ENCODE measurements at places on chromosomes 2 and 18.

DNA sequence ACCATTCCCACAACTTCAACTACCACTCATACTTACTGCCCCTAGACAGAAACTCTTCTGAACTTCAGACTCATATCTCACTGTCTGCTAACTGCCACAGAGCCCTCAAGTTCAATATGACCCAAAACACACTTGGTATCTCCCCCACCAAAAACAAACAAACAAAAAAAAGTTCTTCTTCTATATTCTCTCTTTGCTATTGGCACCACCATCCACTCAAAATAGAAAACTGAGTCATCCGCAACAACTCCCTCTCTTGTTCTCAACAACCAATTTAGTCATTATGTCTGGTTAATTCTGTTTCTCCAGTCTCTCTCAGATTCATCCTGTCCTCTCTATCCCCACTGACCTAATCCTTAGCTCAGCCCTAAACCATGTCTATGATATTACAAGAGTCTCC, 7.2 kb upstream of the DCTN1 start:
- no peak for DNase-seq

GRCh38 chr18:10927286-10927992, 221.9 kb downstream of the PIEZO2 start:
- no peak for DNase-seq

- no peak for DNase-seq
Measured at GRCh38 chr18:56402872-56403516, 235.4 kb downstream of the TXNL1 start.

- no peak for DNase-seq
Measured at GRCh38 chr2:9949239-9949991, 2.1 kb upstream of the GRHL1 start.

GRCh38 chr2:17441055-17441771, 77.0 kb downstream of the RAD51AP2 start:
- no peak for DNase-seq

DNA sequence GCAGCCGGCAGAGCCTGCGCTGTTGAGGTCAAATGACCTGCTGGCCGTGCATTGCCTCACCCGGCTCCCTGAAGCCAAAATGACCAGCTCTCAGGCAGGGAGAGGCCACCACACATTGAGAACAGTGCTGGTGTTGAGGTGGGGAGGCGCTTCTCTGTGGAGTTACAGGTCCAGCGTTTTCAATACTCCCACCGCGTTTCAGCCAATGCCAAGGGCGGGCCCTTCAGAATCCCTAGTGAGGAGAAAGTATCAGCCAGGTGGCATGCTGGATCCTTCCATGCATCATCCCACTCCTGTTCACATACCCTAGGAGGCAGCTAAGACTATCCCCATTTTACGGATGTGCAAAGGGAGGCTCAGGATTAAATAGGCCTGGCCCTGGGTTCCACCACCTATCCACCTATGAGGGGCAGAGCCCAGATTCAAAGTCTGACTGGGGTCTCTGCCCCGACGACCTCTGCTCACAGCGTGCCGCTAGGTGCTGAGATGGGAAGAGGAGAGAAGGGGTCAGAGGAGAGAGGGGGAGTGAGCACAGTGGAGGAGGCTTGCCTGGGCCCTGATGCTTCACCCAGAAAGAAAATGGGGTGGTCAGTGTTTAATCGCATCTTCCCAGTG, 137.6 kb upstream of the ID2 start:
- DNase-seq: no peak

- DNase-seq: no peak
Measured at GRCh38 chr2:161042990-161043625, 117.1 kb upstream of the TANK start.

- no peak for DNase-seq
Measured at GRCh38 chr2:162234620-162235462, 8.4 kb downstream of the FAP start.

DNA sequence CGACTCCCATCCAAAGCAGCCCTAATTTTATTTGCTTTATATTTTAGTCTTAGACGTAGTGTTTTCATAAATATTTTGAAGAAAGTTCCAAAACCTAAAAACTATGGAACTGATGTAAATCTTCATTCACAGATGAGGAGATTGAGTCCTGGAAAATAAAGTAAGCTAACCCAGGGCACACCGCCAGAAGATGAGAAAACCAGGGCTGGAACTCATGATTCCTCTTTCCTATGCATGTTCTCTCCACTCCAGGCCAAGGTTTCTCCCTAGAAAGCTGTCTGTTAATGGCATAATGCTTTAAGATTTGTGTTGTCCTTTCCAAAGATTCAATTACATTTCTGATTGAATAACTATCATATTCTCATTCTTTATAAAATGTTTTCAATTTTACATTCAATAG, 78.4 kb upstream of the ZC3H15 start:
- no peak for DNase-seq

- no peak for DNase-seq
Measured at GRCh38 chr2:1477196-1478040, 64.2 kb downstream of the TPO start.

GRCh38 chr2:151900331-151900730, 72.1 kb upstream of the ARL5A start:
- DNase-seq: no peak

DNA sequence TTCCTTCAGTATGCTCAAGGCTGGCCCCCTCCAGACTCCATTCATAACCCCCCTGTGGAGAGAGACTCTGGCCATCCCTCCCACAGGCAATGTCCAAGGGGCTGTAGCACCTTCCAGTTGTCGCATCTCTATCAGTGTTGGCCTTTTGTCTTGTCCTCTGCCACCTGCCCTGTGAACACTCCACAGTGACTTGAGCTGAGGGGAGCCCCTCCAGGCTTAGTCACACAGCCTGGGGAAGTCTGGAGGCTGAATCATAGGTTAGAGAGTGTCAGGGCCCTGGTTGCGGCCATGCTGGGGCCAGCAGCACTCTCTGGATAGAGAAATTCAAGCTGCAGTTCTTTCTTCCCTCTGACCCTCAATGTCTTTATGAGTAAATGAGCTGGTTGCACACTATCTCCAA, 64.7 kb downstream of the GYPC start:
- DNase-seq: no peak

DNA sequence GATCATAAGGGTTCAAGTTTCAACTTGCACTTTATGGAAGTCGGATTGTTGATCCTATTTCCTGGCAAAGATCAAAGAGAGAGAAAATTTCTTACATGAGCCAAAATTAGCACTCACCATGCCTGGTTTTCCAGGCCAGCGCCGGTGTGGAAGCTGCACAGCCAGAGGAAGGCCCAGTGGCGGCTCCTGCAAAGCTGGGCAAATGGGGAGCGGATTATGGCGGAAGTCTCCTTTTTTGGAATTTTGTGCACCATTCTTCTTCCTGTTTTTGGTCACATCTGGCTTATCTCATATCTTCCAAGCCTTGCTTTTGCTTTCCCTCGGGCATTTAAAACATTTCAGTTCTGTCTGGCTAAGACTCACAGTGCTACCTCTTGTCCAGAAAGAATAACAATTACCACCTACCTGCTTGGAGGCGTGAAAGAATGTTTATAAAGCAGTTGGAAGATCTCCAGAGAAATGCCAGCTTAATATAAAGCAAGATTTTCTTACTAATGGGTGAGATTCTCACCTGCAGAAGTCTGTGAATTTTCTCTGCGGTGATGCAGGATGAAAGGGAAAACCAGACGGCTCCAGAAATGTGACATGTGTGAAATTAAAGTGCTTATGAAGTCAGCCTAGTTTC, 94.3 kb downstream of the ASAP2 start:
- DNase-seq: no peak

DNA sequence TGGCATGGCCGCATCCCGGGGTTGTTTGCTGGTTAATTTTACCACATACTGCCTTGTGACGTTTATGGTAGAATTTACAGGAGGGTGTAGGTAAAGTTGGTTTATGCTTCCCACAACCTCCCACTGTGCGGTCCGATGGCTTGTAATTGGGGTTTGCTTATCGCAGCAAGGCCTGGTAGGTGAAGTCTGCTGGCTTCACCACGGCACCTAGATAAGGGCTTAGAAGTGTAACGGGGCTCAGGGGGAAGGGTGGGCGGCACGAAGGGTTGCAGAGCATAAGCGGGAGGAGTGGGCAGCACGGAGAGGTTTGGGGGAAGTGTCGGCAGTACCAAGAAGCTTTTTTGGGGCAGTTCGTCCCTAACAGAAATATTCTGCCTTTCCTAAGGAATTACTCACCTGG, 39.0 kb upstream of the TMEM131 start:
- DNase-seq: no peak

GRCh38 chr2:207132019-207132418, 33.7 kb downstream of the KLF7 start:
- no peak for DNase-seq

DNA sequence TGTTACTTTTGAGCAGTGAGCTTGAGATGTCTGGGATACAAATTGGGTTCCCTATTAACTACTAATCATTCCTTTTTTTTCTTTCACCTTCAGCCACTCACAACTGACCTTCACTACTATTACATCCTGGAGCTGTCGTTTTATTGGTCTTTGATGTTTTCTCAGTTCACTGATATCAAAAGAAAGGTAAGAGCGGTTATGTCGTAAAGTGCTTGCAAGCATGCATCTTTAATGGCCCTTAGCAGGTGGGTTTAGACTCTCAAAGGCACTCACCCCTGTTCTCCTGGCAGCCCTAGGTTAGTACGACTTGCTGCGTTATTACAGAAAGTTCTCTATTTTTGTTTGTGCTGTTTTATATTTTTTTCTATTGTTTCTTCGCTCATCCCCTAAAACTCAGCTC, 107.6 kb upstream of the NOSTRIN start:
- DNase-seq: no peak

DNA sequence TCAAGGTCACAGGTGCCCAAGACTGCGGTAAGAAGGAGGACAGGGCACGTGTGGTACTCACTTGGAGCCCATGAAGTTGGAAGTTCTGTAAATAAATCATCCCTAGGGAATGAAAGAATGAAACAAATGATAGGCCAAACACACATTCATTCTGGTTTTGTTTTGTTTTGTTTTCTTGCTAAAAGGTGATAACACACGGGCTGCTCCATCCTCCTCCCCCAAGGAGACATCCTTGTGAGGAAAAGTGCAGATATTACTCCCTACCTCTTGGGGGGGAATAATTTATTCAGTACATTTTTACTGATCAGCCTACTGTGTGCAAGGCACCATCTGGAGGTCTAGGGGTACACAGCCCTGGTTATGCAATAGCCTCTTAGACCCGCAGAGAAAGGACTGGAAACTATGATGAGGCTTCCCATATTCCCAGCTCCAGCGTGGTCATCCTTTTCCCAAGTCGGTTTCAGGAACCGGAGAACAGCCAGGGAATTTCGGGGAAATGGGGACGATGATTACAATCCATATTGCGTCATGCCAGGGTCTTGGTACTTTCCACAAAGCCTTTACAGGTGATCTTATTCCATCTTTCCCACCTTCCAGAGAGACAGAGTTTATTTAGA, 6.3 kb downstream of the RAX start:
- no peak for DNase-seq

GRCh38 chr18:44046376-44046975, 634.2 kb upstream of the SETBP1 start:
- DNase-seq: no peak

- no peak for DNase-seq
Measured at GRCh38 chr2:38818565-38818964, 40.6 kb downstream of the GEMIN6 start.

DNA sequence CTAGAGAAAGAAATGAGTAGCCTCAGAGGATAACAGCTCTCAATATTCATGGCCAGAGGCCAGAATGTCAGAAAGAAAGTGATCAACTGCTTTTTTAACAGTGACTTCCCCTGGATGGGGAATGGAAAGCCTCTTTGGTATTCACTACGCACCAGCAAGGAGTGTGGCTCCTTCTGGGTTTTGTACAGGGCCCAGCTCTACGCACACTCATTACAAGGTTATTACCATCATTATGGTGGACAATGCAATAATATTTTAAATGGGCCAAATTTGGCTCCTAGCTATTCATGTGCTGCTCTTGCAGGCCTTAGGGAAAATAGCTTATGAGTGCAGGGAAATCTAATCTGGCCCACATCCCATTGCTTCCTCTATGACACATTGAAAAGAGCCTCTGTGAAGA, 1149.5 kb upstream of the FANCL start:
- DNase-seq: no peak

DNA sequence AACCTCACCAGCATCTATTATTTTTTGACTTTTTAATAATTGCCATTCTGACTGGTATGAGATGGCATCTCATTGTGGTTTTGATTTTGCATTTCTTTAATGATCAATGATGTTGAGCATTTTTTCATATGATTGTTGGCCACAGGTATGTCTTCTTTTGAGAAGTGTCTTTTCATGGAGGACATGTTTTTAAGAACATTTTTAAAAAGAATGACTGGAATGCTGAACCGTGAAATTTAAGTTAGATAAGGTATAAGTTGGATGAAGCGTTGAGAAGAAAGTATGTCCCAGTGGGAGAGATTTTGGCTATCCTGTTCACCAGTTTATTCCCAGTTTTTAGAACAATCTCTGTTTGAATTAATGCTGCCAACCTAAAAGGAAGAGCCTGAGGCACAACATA, 365.9 kb downstream of the CELF4 start:
- no peak for DNase-seq

DNA sequence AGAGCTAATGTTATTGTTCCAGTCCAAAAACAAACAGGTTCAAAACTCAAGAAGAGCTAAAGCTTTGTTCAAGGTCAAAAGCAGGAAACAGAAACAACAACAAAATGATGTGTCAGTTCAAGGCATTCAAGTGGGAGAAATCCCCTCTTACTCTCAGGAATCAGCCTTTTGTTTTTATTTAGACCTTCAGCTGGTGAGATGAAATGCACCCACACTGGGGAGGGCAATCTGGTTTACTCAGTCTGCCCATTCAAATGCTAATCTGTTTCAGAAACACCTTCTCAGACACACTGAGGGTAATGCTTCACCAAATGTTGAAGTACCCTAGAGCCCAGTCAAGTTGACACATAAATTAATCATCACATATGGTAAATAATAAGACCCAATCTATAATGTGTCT, 150.6 kb downstream of the TMX3 start:
- DNase-seq: no peak

GRCh38 chr2:235618039-235618438, 124.2 kb downstream of the AGAP1 start:
- no peak for DNase-seq

DNA sequence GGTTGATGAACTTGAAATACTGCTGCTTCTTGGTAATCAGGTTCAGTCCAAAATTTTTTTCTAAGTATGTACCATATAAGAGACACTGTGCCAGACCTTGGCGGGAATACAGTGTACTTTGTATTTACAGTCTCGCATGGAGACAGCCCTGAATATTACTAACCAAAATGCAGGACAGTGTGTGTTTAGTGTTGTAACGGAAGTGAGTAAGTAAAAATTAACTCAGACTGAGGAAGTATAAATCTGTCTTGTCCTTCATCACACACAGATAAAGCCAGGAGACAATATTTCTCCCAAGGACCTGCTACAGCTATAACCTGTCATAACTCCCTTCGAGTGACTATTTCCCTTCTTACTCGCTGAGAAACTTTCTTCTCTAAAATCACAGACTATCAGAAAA, 76.9 kb downstream of the ACTR3 start:
- no peak for DNase-seq

GRCh38 chr2:63983986-63984605, 35.1 kb downstream of the VPS54 start:
- peak; percentile 1 for DNase-seq

GRCh38 chr2:229564300-229564907, 150.0 kb downstream of the DNER start:
- no peak for DNase-seq

- no peak for DNase-seq
Measured at GRCh38 chr2:85672456-85672855, 4.5 kb upstream of the SFTPB start.

- DNase-seq: no peak
Measured at GRCh38 chr2:118974103-118974993, 32.4 kb downstream of the MARCO start.

Measured in NCI-H2081 (cell line).